ENCODE measurements at places on chromosomes 13 and 19.
A peak's percentile ranks its signal among the peaks of the same experiment; 100 is the strongest.

DNA sequence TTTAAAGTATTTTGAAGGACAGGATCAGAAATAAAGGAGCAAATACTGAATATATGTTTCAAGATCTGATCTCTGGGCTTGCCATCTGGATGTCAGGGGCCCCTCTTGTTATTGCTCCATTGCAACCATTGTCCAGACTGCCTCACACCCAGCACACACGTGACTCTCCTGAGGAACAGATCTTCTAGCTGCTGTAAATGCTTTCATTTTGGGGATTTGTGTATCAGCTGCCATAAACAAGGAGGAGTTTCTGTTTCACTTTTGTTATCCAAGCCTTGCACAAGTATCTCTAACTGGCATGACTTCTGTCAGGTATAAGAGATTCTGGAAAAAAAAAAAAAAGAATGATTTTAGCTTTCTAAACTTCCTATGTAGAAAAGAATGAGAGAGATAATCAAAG, 1624.1 kb upstream of the PRR20A start:
- DNase-seq = no peak

- no peak for DNase-seq
These were observed 72.5 kb upstream of the FBXL3 start for GRCh38 chr13:77099415-77099814.

- DNase-seq = no peak
These were observed 6.5 kb downstream of the CCNA1 start for GRCh38 chr13:36438594-36439483.

DNA sequence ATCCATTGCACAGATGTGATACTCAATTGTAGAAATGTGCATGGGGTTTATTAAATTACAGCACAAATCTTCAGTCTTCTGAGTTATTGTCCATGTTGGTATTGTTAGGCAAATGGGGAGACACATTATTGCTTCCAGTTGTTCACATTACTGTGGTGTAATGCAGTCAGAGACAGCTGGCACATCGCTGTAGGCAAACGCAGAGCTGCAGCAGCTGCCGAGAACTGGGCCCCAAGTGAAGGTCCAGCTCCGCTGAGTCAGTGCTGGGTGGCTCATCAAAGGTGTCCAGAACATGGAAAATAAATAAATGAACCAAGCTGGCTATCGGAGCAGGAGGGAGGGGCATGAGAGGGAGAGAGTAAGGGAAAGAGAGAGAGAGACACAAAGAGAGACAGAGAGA, 299.1 kb upstream of the OBI1 start:
- no peak for DNase-seq

- DNase-seq = no peak
These were observed 101.8 kb downstream of the SPRY2 start for GRCh38 chr13:80239116-80239515.

- DNase-seq = no peak
These were observed 68.1 kb downstream of the GNG7 start for GRCh38 chr19:2634228-2634951.

DNA sequence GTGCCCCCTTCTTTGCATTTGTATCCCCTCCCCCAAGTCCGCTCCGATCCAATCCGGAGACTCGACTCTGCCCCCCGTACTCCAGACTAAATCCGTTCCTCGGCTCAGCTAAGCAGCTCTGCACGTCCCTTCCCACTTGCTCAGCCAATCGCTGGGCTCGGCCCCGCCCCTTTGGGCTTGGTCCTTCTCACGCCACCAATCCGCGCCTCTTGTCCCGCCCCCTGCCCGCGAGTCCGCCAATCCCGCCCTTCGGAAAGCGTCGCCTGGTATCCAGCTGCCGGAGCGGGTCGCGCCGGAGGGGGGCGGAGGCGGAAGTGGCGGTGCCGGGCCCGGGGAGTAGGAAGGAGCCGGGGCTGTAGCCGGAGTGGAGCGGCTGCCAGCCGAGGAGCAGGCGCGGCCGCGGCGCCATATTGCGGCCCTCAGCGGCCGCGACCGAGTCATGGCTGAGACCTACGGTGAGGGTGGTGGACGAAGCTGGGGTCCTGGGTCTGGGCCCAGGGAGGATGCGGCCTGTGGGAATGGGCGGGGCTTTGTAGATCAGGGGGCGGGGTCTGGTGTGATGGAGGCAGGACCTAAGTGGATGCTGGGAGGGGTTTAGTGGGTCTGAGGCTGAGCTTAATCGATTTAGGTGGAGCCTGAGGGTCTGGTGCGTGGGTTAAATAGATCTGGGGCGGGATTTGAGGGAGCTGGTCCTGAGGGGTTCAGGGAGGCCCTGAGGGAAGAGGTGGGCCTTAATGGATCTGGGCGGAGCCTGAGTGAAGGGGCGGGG, at the start of gene RAB4B:
Gene RAB4B, plus strand, starts transcription at position 311 of the 769 bp plus-strand sequence. Its CDS starts 129 bp downstream, at position 440.
- DNase-seq = peak; percentile 100

GRCh38 chr13:111937777-111938311, 129.1 kb upstream of the SOX1 start:
- DNase-seq = no peak

DNA sequence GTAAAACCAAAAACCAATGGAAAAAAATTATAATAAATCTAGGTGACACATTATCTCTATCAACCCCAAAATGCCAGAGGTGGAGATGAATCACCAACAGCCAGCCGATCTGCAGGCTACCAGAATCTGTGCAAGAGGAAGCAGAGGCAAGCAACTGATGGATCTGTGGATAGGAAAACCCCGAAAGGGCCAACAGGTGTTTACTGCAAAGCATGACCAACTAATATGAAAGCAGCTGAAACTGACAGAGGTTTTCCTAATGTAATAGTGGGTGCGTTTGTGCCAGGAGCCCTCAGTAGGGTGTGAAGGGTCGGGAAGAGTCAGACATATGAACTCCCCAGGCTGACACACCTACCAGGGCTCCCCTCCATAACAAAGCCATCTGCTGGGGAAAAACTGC, 554.6 kb downstream of the RFC3 start:
- DNase-seq = no peak

DNA sequence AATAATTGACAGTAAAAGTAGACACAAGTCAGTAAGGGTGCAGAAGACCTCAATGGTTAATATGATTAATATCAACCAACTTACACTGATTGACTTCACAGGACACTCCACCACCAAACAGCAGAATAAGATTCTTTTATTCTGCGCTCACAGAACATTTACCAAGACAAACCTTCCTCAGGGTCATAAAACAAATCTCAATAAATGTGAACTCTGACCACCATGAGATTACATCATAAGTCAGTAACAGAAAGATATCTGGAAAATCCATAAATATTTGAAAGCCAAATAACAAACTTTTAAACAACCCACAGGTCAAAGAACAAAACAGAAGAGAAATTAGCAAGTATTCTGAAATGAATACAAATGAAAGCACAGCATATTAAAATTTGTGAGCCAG, 99.7 kb downstream of the SPACA7 start:
- no peak for DNase-seq

- no peak for DNase-seq
These were observed 152.6 kb downstream of the KDM4B start for GRCh38 chr19:5121266-5122120.

- DNase-seq = no peak
These were observed 9.4 kb downstream of the LCP1 start for GRCh38 chr13:46172531-46172991.

DNA sequence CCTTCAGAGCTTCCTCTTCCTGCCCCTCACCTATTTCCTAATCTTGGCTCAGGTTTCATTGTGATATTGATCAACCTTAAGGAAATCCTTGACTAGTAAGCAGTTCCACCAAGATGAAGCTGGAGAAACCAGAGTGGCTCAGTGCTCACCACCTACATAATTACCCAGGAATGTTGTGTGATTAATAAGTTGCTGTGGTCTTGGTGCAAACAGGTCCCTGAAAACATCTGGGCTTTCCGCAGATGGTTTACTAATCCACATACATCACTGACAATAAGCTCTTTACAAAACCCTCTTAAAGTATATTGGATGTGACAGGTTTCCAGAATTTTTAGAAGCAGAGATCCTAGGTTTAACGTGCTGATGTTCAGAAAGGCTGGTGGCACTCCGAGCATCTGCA, 8.6 kb upstream of the SERP2 start:
- no peak for DNase-seq

- DNase-seq = no peak
These were observed 60.9 kb upstream of the MED4 start for GRCh38 chr13:48155848-48156247.

DNA sequence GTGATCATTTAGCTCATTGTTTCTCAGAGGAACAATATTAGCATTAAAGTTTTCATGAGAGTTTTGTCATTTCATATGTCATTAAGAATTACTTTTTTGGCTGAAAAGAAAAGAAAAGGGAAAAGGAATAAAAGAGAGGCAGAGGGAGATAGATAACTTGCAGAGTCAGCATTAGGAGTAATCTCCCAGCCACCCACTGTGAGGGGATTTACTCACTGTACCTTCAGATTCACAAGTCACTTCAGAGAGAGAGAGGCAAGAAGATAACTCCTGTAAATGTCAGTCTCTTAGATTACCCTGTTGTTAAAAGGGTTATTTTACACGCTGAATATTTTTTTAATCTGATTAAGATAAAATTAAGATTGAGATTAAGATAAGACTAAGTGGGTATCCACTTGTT, 125.2 kb downstream of the POU4F1 start:
- DNase-seq = no peak

- peak; percentile 41 for DNase-seq
These were observed 16.9 kb downstream of the FAM187B start for GRCh38 chr19:35211545-35212230.

GRCh38 chr13:91212231-91212630, 135.3 kb upstream of the MIR17HG start:
- DNase-seq = no peak

DNA sequence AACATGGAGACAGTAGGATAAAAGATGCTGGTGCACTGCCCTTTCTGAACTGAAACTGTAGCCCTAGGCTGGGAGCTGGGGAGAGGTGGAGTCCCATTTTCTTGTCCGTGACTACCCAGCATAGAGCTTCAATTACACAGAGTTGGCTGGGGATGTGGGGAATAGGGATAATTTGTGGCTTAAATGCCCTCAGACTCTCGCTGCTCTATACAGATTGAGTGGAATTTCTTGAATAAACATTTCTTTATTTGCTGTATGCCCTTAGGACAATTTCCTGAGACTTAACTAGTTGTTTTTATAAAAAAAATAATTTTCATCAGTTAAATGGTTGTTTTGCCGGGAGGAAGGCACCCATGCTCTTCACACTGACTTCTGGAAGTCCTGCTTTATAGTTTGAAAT, 7.2 kb downstream of the IGFL2 start:
- no peak for DNase-seq

DNA sequence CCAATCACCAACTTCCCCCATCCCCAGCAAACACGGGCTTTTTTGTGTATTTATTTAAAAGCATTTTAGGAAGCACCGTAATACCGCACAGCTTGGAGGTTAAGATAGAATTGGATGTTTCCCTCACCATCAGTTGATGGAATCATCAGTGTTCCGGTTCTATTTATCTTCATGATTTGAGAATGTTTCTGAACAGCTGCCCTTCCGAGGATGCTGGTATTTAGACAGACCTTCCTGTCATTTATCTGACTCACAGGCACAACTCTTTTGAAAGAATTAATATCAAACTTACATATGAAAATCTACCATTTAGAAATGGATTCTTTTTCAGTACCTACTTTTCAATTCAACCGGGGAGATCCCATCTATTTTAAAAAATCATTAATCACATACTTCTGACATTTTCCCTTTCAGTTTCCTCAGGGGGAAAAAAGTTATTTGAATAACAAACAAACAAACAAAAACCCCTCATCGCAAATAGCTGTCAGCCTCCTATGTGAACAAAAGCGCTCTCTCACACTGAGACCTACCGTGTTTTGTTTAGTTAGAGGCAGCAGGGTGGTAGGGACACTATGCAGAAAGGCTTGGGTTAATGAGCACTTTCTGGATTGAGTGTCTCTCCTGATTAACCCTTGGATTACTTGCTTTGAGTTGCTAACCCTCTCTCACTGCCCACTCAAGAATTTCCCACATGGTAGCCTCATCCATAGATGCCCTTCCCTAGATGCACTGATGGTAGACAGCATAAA, 189.3 kb downstream of the TM9SF2 start:
- DNase-seq = no peak

- no peak for DNase-seq
These were observed 142.5 kb downstream of the SLC7A1 start for GRCh38 chr13:29452773-29453616.

DNA sequence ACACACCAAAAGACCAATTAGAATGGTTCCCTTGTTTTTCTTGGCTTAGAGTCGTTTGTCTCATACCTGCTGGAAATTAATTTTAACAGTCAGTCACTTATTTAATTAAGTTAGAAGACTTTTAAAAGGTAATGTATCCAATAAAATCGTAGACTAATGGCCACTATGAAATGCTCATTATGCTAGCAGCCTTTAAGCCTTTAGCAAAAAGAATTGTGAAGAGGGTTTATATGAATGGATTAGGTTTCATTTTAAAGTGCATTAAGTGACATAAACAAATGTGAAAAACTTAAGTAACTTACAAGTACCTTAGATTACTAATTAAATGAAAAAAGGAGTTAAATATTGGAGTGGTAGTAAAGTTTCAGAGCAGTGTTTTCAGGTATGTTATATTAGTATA, 139.6 kb downstream of the RXFP2 start:
- no peak for DNase-seq

- DNase-seq = peak; percentile 26
These were observed 30.1 kb downstream of the EPS15L1 start for GRCh38 chr19:16441661-16442162.

DNA sequence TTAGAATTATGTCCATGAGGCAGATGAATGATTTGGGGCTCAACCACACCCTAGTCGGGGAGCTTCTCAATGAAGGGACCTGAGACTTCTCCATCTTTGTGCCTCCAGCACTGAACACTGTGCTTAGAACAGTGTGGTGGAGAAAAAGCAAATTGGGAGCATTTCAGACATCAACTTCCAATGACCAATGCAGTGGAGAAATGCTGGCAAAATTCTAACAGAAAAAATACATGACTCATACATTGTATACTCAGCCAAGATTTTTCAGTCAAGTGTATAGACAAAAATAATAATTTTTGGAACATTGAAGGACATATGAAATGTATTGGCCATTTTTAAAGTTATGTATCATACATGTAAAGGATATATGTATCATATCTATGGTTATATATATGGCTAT, 134.7 kb downstream of the FGF14 start:
- no peak for DNase-seq

DNA sequence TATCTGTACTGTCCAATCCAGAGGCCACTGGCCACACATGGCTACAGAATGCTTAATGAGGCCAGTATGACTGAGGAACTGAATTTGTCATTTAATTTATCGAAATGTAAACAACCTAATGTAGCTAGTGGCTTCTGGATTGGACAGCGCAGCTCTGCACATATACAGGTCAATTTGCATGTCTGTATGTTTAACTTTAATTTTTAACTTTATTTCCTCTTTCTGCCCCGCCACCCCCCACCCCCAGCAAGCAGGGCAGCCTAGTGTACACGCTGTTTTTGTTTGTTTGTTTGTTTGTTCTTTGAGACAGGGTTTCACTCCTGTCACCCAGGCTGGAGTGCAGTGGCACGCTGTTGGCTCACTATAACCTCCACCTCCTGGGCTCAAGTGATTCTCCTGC, 15.5 kb downstream of the ZSWIM9 start:
- no peak for DNase-seq
